ENCODE measurements at places on chromosomes 6 and 20.
A peak's percentile ranks its signal among the peaks of the same experiment; 100 is the strongest.

DNA sequence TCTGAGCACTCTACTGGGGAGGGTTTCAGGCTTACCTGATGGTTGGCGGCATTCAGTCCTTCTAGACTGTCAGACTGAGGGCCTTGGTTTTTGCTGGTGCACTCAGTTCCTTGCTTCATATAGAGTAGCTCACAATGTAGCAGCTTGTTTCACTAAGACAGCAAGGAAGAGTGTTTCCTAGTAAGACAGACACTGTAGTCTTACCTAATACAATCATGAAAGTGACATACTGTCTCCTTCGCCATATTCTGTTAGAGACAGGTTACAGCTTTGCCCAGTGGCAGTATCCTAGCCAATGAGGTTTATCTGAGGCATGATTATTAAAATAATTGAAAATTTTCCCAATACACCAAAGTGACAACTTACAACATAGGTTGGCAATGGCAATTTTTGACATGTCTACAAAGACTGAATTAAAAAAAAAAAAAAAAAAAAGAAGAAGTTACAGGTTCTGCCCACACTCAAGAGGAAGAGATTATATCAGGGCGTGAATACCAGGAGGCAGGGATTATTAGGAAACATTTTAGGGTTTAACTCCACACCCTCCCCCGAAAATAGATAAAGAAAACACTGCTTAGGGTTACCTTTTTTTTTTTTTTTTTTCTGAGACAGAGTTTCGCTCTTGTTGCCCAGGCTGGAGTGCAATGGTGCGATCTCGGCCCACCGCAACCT, 66.8 kb downstream of the SCAND1 start:
- no peak for DNase-seq

DNA sequence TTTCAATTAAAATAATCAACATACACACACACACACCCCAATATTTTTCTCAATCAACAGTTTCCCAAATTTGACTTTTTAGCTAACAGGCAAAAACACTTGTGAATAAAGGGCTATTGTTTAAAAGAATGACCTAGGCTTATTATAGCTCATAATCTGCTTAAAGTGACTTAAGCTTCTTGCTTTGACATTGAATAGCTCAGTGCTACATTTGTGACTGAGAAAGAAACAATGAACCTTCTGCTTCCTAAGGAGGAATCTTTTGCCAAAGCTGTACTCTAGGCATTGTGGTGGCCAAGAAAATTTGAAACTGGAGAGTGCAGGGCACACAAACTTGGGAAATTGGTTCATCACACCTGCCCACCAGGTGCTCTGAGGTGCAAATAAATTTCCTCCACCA, 282.0 kb downstream of the SYNE1 start:
- DNase-seq, result no peak

DNA sequence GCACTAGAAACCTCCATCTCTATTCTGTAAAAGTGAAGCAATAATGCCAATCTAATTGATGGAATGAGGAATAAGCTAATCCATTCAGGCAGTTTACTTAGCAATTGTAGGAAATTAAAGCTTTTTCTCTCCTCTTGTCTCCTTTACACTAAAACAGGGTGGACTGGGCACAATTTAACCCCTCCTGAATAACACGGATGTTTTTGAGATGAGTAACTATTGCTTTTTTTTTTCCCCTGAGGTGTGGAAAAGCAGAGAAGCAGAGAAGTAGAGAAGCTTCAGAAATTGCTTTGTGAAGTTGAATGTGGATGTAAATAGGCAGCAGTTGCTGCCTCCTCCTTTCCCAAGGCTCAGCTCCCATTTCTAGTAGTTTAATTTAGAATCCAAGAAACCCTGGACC, 40.0 kb upstream of the GCNT2 start:
- DNase-seq, result no peak

DNA sequence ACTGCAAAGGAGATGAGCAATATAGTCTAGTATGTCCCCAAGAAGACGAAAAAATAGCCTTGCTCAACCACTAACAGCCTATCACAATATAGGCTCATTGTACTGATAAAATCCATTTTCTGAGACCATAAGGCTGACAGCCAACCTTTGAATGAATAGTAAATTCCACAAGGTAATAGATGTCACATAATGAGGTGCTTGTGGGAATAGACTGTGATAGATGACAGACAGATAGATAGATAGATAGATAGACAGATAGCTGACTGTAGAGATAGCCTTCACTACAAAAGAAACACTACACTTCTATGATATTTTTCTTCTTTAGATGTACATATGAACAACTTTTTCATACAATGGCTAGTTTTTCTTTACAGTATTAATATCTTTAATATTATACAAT, 760.3 kb upstream of the NRSN1 start:
- DNase-seq, result no peak

DNA sequence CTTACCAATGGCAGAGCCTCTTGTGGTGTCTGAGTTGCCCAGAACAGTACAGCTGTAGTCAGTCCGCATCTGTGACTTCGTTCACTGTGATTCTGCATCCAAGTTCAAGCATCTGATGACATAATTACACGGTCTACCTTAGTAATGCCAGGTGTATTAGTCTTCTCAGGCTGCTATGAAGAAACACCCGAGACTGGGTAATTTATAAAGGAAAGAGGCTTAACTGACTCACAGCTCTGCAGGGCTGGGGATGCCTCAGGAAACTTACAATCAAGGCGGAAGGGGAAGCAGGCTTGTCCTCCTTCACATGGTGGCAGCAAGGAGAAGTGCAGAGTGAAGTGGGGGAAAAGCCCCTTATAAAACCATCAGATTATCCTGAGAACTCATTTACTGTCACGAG, 163.9 kb upstream of the SULF2 start:
- DNase-seq, result no peak

- peak; percentile 83 for DNase-seq
Measured at GRCh38 chr6:155201461-155202226, 62.2 kb upstream of the CLDN20 start.

- peak; percentile 53 for DNase-seq
Measured at GRCh38 chr6:25991785-25992412, 29.3 kb downstream of the TRIM38 start.

Data from AG10803 (cell line).